ENCODE measurements at places on chromosomes 7 and 10. TPM values are rescaled to one million over a fixed set of nuclear protein-coding genes. Genes with fewer than 3 reads are reported as not detected.

DNA sequence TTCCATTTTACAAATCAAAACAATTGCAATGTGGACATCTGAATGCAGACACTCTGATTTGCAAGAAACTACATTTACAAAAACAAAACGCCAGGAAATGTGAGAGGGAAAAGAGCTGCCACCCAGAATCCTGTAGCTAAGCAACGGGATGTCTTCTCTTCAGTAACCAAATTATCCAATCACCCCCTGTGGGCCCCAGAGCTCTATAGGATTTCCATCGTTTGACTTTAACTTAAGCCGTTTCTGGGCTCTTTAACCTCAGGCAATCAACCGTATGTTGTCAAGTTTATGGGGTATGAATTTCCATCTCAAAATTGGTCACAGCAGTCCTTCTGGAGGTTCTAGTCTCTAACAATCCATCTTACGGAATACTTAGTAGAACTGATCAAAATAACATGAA lies 240.5 kb downstream of the ETV1 start:
- DNase-seq: no peak

DNA sequence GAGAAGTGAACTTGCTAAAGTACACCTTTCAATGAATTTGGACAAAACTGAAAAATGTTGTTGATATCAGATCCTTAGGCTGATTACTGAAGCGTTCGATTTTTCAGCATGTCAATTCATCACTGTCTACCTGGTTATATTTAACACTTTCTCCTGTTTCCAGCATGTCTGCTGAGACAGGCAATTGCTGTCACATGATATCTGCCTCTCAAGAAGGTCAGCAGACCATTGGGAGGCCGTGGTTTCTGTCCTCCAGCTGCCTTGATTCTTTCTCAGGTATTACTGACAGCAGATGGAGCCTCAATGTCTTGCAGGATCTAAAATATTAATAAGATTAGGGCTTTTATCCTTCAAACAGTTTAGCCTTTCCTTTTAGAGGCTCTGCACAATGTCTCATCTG lies 127.5 kb downstream of the SNX10 start:
- no peak for DNase-seq

- DNase-seq: no peak
Observed at GRCh38 chr7:20786421-20786778, 286 bp downstream of the SP8 start.

SPDYE5 gene
- total RNA-seq: 0.05 TPM

FGFBP3 gene
- 0.52 TPM for total RNA-seq

DNA sequence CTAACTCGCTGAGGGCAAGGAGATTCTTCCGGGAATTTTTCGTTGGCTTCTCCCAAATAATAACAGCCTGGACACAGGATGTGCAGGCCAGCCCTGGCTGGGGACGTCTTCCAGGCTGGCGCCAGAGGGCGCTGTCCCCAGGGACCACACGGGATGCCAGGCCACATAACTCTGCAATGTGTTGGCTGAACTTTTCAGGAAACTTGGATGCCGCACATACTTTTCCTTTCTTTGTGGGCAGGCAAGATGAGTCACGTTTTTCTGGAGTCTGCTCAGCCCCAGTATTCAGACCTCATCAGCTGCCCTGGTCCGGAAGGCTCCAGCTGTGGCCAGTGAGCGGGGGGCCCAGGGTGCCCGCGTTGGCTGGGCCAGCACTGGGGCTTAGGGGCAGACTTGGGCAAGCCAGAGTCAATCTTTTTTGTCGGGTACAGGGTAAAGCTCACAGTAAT lies 122.7 kb downstream of the PRKAG2 start:
- DNase-seq: no peak

DNA sequence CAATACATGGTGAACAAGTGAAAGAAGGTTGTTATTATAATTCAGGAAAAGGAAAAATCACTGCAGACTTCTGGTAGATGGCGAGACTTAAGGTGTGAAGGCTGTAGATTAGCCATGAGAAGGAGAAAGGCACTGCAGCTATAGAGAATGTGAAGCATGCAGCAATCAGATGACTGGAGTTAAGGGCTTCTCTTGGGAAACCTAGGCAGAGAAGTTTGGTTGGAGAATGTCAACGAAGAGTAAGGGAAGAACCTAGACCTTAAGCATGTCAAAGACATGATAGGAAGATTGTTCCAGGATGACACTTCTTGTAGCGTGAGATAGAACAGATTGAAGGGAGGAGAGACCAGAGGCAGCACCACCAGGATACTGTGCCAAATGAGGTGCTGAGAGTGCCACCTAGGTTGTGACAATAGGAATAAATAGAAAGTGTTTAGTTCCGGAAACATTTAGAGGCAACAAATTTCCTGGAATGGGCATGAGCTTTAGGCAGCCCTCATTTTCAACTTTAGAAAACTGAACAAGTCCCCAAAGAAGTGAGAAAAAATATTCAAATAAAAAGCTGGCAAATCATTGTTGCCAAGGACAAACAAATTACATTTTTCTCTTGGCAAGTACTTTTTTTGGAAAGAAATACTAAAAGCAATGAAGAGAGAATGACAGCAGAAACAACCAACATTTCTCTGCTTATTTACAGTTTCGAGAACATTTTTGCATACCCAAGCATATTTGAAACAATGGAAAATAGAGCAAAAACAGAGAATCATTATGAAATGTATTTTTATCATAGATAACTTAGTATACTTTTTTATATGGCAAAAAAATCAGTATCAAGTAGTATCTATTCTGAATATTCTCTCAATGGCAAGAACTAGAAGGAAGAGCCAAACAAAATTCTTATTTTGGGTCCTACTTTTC lies 4.9 kb downstream of the LRRC17 start:
- DNase-seq: no peak

DNA sequence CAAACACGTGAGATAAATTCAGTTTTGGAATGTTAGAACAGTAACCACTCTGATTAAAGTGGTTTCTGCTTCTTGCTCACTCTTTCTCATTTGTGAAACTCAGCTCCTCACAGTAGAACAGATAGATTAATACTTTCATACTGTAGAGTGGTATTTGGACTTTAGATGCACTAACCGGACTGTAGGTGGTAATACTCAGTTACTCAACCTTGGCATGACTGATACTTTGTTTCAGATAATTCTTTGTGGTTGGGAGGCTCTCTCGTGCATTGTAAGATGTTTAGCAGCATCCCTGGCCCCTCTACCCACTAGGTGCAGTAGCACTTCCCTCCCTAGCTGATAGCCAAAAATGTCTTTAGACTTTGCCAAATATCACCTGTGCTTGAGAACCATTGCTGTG lies 37.6 kb downstream of the MCU start:
- DNase-seq: no peak

SCART1 gene
- total RNA-seq: 0.94 TPM

FOXP2 gene
- total RNA-seq: 0.19 TPM

GRCh38 chr10:14510346-14510745 lies 179.6 kb upstream of the FRMD4A start:
- no peak for DNase-seq

PODXL gene
- 3.4 TPM for total RNA-seq

DNA sequence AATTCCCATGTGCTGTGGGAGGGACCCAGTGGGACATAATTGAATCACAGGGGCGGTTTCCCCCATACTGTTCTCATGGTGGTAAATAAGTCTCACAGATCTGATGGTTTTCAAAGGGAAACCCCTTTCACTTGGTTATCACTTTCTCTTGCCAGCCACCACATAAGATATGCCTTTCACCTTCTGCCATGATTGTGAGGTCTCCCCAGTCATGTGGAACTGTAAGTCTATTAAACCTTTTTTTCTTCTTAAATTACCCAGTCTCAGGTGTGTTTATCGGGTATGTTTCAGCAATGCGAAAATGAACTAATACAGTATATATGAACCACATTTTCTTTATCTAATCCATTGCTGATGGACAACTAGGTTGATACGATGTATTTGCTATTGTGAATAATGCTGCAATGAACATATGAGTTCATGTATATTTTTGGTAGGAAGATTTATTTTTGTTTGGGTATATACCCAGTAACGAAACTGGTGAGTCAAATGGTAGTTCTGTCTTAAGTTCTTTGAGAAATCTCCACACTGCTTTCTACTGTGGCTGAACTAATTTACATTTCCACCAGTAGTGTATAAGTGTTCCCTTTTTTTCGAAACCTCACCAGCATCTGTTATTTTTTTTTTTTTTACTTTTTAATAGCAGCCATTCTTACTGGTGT lies 70.0 kb upstream of the HGF start:
- no peak for DNase-seq

DNA sequence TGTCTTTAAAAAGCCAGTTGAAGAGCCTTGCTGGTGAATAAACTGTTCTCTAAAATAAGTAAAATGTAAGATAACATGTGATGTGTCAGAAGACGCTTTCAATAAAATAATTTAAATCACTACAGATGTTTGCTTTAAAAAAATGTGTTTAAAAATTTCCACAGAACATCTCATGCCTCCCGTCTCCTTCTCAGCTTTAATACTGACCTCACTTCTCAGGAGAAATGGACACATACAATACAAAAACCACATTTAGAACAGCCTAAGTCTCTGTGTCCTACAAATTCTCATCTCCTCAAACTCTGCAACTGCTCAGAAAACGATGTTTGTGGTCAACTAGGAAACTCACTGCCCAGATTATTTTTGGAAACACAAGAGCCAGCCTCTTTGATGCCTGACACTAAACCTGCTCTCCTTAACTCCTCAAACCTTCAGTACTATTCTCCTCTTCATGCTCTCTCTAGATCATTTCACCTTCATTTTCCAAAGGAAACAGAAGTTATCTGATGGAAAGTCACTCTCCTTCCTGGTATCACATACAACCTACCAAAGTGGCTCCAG lies 120.3 kb downstream of the ZNF438 start:
- DNase-seq: no peak

Data from thymus (tissue), 14 donors.